ENCODE measurements at places on chromosomes 3 and 15.

GRCh38 chr15:56760186-56760585 is 26.9 kb upstream of the ZNF280D start:
- DNase-seq: peak; percentile 44

DNA sequence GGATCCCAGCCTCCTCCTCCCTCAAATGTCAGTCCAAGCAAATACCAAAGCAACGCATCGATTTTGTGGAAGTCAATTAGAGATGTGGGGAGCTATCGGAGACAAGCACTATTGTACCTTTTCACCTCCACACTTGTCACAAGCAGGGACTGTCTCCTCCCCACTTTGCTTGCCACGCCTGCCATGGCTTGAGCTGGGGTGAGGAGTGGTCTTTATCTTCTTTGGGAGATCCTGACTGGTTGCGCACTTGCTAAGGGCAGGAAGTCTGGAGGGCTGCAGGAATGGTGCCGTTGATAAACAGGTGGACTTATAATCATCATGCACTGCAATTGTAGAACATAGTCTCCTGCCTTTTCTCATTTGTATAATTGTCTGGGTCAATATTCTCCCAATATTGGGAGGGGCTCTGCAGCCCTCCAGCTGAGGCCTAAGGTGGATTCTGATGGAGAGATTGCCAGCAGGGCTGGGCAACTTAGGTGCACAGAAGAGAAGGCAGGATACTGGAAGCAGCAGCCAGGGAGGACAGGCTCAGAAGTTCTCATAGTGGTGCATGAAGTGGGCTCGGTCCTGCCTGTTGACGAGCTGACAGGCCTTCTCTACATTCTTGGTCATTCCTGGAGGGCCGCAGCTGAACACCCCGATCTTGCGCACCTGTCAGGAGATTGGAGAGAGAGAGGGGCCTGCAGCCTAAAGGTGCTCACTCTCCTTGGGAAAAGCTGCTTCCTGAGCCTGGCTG is 20.2 kb downstream of the DUOX2 start:
- DNase-seq: no peak

DNA sequence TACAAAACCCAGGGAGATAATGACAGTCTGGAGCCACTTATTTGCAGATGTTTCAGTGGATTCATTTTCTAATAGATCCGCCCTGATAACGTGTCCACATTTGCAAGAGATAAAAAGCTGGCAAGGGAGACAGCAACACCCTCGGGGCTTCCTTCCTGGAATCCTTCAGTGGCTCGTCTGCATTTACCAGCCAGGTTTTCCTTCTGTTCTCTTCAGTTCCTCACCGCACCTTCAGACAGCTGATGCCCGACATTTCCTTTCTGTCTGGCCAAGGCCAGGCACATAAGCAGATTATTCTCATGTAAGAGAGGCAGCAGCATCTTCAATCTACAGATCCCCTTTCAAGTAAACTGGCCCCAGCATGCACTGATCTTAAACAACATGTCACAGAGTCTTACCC is 56.2 kb upstream of the SPATA12 start:
- DNase-seq: no peak

- peak; percentile 95 for DNase-seq
These were observed 22.8 kb upstream of the TM2D3 start for GRCh38 chr15:101675015-101675414.

DNA sequence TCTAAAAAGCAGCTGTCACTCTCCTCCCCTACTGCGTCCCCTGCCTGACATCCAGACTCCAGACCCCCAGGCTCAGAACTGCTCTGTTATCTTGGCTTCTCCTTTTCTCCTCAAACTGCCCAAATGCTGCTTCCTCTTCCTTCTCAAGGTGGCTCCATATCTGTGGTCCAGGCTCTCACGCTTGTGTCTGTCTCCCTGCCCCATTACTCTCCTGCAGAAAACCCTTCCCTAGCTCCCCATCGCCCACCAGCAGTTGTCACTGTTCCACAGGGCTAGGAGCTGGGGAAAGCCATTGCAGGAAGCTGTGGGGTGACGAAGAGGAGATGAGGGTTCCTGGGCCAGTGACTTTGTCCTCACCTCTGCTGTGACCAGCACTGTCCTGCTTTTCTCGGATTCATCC is 30.7 kb upstream of the CGNL1 start:
- no peak for DNase-seq

- DNase-seq: no peak
These were observed 79.3 kb downstream of the EEFSEC start for GRCh38 chr3:128232376-128233178.

- no peak for DNase-seq
These were observed 150.5 kb upstream of the LPP start for GRCh38 chr3:188003188-188004171.

DNA sequence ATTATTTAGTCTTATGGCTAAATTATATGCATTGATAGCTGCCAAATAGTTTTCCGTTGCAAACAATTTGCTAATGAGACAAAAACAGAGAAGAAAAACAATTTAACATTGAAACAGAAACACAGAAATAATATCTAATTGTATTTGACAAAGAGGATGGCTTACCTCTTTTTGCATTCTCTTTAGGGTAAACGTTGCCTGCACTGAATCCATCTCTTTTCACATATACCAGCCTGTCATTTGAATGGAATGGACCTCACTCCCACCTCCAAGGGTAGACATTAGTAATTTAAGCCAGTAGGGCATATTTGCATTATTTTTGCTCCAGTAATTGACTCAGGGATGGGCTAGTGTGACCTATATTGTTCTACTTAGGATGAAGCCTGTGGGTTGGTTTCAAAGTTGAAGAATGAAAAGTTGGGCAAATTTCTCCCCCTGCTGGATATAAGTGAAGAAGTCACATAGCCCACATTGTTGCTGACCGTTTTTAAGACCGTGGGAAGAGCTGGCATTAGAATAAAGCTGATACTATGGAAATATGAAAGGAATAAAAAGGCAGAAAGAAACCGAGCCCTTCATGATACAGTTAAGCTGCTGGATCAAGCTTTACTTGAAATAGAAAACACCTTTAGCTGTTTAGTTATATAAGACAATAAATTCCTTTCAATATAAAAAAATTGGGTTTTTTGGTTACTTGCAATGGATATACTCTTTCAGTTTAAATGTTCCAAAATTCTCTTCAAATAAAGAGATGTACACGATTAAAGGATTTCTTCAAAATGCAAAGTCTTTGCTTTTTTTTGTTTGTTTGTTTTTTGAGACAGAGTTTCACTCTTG is 26.9 kb downstream of the PIERCE2 start:
- peak; percentile 78 for DNase-seq

GRCh38 chr3:124384527-124384926 is 345.7 kb upstream of the UMPS start:
- DNase-seq: no peak

- DNase-seq: no peak
These were observed 98.1 kb downstream of the SEMA5B start for GRCh38 chr3:122929188-122930062.

- DNase-seq: no peak
These were observed 56.7 kb upstream of the NUDT16 start for GRCh38 chr3:131324923-131325322.

GRCh38 chr3:112030901-112031300 is 3.6 kb upstream of the TMPRSS7 start:
- DNase-seq: no peak

GRCh38 chr3:110821586-110821985 is 250.0 kb upstream of the NECTIN3 start:
- peak; percentile 45 for DNase-seq

DNA sequence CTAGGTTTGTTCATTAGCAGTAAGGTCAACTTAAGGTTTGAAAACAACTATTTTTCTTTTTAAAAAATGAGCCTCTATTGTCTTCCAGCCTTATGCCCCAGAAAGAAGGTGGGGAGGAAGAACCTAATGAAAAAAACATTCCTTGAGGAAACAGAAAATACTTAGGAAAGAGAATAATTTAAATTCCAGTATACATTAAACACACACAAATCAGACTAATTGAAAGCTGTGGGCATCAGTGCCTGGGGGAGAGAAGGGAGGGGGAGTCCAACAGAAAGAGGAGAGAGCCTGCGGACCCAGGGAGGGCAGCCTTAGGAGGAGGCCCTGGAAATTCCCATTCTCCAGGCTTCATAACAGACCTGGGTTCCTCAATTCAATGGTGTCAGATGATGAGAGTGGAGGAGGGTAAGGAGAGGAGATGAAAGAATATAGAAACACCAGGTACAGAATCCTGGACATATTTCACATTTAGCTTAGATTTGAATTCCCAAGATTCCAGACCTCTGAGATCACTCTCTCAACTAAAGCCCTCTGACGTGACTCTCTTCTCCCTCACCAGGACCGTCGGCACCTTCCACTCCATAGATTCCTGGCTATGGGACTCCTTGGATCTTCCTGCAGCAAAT is 320.5 kb upstream of the UMPS start:
- peak; percentile 19 for DNase-seq

GRCh38 chr3:18891641-18892040 is 256.7 kb upstream of the KCNH8 start:
- no peak for DNase-seq

DNA sequence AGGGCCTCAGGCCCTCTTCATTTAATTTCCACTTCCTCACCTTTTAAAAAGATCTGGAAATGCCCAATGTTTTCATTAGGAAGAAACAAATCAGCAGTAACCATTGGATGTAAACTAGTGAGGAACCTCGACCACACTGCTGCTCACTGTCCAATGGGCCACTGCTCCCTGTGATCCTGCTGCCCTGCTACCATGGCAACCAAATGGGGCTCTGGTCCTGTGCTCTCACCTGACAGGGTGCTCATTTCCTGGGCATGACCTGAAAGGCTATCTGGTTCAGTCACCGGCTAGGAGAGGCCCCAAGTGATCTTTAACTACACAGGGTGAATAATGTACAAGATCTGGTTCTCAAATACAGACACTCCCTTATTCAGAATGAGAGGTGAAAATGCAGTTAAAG is 54.6 kb downstream of the ARHGEF3 start:
- no peak for DNase-seq

GRCh38 chr3:48711727-48712126 is 5.3 kb downstream of the IP6K2 start:
- no peak for DNase-seq

DNA sequence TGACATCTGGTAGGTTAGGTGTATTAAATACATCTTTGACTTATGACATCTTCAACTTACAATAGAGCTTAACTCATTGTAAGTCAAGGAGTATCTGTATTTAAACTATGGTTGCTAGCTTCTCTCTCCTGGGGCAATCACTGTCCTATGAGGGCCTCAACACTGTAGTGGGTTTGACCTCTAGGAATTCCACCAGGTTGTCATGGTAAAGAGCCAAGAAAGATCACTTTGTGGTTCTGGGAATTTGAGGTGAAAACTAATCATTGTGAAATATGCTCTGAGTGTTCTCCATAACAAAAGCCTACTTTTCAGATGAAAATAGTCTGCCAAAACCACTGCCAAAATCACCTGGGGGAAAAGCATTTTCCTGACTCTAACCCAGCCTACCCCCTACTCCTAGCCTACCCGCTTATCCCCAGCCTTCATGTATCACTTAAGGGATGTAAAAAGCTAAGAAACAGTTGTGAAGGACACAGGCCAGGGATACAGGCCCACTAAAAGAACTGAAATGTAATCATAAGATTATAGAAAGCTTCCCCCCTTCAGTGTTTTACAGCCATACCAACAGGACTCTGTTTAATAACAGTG is 723.8 kb downstream of the MECOM start:
- no peak for DNase-seq

GRCh38 chr3:45283471-45283870 is 57.4 kb upstream of the TMEM158 start:
- DNase-seq: no peak

DNA sequence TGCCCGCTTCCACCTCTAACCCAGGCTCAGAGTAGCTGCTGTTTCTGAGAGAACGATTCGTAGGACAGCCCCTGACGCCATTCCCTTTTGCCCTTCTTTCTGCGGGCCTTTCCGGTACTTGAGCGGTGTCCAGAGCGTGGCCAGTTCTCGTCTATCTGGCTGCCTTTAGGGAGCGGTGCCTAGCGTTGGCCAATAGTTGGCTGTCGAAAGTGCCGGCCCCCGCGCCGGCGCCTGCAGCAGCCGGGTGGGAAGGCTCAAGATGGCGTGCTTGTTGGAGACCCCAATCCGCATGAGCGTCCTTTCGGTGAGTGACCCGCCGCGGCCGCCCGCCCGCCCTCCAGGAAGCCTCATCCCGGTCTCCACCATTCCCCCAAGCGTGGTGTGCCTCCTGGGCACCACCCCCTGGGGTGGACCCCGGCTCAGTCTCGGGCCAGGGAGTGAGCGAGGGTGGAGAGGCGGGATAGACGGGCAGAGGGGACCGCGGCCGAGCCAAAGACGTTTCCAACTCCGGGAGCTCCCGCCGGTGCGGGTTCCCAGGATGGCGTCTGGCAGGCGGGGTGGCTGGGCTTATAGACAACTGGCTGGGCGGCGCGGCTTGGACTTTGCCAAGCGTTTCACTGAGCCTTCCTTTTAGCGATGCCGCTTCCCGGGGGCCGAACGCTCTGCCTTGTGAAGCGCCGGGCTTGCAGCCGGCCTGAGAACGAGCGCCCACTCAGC is at the start of gene ARMC8:
TSS of gene ARMC8 (plus strand) at position 6 of the 717 bp plus-strand sequence. CDS start at position 260, 254 bp downstream.
- peak; percentile 88 for DNase-seq

DNA sequence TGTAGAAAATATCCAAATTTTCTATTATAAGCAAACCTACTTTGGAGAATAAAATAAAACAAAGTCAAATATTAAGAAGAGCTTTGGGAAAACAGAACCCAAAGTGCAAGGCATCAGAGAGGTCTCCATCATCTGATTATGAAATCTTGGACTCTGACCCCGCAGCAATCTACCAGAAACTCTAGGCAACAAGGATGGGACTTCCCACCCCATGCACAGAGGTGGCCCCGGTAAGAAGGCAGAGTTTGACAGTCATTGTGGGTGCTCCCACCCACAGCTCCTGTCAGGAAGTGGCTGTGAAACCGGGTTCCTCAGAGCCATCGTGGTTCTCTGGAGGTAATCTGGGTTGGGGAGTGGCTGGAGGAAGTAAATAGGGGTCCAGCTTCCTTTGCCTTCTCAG is 37.0 kb upstream of the TJP1 start:
- DNase-seq: no peak

GRCh38 chr3:53688066-53688465 is 158.2 kb downstream of the CHDH start:
- DNase-seq: no peak

DNA sequence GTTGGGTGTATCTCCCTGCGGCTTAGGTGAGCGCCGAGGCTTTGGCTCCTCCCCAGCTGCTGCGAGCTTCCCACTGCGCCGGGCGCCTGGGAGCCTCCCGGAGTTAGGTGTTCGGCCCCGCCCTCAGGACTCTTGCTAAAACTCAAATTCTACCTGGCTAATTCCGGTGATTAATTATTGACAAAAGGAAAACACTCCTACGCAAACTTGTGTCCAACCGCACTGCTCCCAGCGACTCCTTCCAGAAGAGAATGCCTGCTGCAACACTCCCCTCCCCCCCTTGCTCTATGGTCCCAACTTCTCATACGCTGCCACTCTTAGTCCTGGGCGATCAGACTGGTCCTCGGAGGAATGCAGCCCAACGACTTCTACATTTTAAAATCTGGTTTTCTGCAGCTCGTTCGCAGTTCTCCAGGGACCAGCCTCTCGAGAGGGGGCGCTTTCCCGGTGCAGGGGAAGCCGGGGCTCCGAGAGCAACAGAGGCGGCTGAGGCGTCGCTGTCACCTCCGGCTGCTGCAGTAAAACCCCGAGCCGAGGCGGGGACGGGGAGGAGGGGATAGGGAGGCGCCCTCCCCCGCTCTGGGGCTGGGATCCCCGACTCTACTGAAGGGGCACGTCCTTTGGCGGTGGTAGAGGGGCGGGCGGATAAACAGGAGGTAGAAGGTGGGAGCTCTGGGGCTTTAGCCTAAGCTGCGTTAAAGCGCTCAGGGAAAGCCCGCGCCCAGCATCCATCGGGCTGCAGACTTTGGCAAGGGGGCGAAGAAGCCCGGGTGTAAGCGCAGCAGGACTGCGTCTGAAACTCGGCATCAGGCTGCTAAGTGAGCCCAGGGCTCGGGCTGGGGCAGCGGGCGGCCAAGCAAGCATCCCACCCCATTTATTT is at the start of gene SPTSSB:
TSS of gene SPTSSB (minus strand) at position 77 of the 880 bp plus-strand sequence. CDS start 25,194 bp downstream, outside the sequence.
- peak; percentile 47 for DNase-seq

- DNase-seq: no peak
These were observed 1333.0 kb downstream of the ROBO1 start for GRCh38 chr3:78434801-78435200.

Data from GM23248 (cell line).